Hepatocyte (in vitro differentiated cells): ENCODE measurements at places on chromosomes 12 and 14. TPM values are rescaled to one million over a fixed set of nuclear protein-coding genes. Genes with fewer than 3 reads are reported as not detected.

The ACOT6 gene
- total RNA-seq = not detected in 2 replicates

The RND1 gene
- 25.8 and 39.1 TPM in 2 replicates for total RNA-seq

The TMEM179 gene
- 1.8 and 4.3 TPM in 2 replicates for total RNA-seq

The GARIN6 gene
- not detected in 2 replicates for total RNA-seq

The KRT79 gene
- 0.07 TPM in 1 of 2 replicates, not detected in the other for total RNA-seq

The TMEM121 gene
- 2.3 and 3.0 TPM in 2 replicates for total RNA-seq

The OR4E2 gene
- not detected in 2 replicates for total RNA-seq

The BHLHE41 gene
- 1.6 and 2.4 TPM in 2 replicates for total RNA-seq

The RDH5 gene
- total RNA-seq = 36.2 and 48.7 TPM in 2 replicates

The CISTR gene
- not detected in 2 replicates for total RNA-seq

The TTC6 gene
- 20.1 and 20.8 TPM in 2 replicates for total RNA-seq

The NEDD1 gene
- total RNA-seq = 25.7 and 34.7 TPM in 2 replicates

The MEG3 gene
- not detected in 2 replicates for total RNA-seq

The PYGL gene
- 46.2 and 51.6 TPM in 2 replicates for total RNA-seq

The OR4K1 gene
- not detected in 2 replicates for total RNA-seq

The CCDC197 gene
- total RNA-seq = not detected in 2 replicates

The ANKRD9 gene
- total RNA-seq = 43.8 and 46.5 TPM in 2 replicates

The KSR2 gene
- total RNA-seq = 0.32 and 0.37 TPM in 2 replicates

The P2RX2 gene
- not detected in 2 replicates for total RNA-seq

The METAP2 gene
- total RNA-seq = 69.7 and 75.9 TPM in 2 replicates

The ANKS1B gene
- total RNA-seq = 0.40 and 2.2 TPM in 2 replicates

The VWF gene
- total RNA-seq = 0.04 and 0.20 TPM in 2 replicates

The DHRS2 gene
- 10.4 and 13.2 TPM in 2 replicates for total RNA-seq

The PFKM gene
- 45.6 and 49.1 TPM in 2 replicates for total RNA-seq

The VRK1 gene
- 17.1 and 21.5 TPM in 2 replicates for total RNA-seq

The SLCO1C1 gene
- 0.30 and 0.44 TPM in 2 replicates for total RNA-seq

The TAPBPL gene
- total RNA-seq = 8.2 and 11.7 TPM in 2 replicates

The CD163L1 gene
- 0.84 and 1.7 TPM in 2 replicates for total RNA-seq

The ADAM21 gene
- total RNA-seq = 0.43 TPM in 1 of 2 replicates, not detected in the other

The IFNG-AS1 gene
- total RNA-seq = not detected in 2 replicates

The HOXC13 gene
- 0.20 and 0.40 TPM in 2 replicates for total RNA-seq

The SDR9C7 gene
- not detected in 2 replicates for total RNA-seq

The POLE2 gene
- 7.6 and 12.0 TPM in 2 replicates for total RNA-seq

The C12orf54 gene
- total RNA-seq = not detected in 2 replicates

The BICD1 gene
- total RNA-seq = 16.7 and 23.6 TPM in 2 replicates

The SIX6 gene
- not detected in 2 replicates for total RNA-seq

The SLC25A47 gene
- 1.6 and 1.8 TPM in 2 replicates for total RNA-seq

The FOXA1 gene
- 87.9 and 89.2 TPM in 2 replicates for total RNA-seq

The SLC38A1 gene
- total RNA-seq = 86.8 and 96.1 TPM in 2 replicates

The OR11H6 gene
- total RNA-seq = not detected in 2 replicates

The GPRC5D gene
- total RNA-seq = not detected in 2 replicates

The SERPINA10 gene
- 19.1 and 23.0 TPM in 2 replicates for total RNA-seq

The GRIN2B gene
- 0.04 and 0.60 TPM in 2 replicates for total RNA-seq

The SERPINA4 gene
- 22.7 and 27.8 TPM in 2 replicates for total RNA-seq

The KRT73 gene
- not detected in 2 replicates for total RNA-seq

The PLA2G1B gene
- 8.5 and 24.9 TPM in 2 replicates for total RNA-seq

The COL2A1 gene
- 32.7 and 52.5 TPM in 2 replicates for total RNA-seq

The DNAJC22 gene
- 28.3 and 30.7 TPM in 2 replicates for total RNA-seq

The SYCP3 gene
- 0.07 TPM in 1 of 2 replicates, not detected in the other for total RNA-seq

The TEX52 gene
- not detected in 2 replicates for total RNA-seq

The PHETA1 gene
- total RNA-seq = 18.1 and 30.9 TPM in 2 replicates

The OAS2 gene
- 0.44 and 0.50 TPM in 2 replicates for total RNA-seq

The SAMD4A gene
- total RNA-seq = 15.7 and 17.9 TPM in 2 replicates

The PRB3 gene
- not detected in 2 replicates for total RNA-seq

The SVOP gene
- total RNA-seq = 0.27 TPM in 1 of 2 replicates, not detected in the other

The CD27 gene
- total RNA-seq = not detected in 2 replicates

The PIWIL1 gene
- total RNA-seq = not detected in 2 replicates
